ENCODE measurements at places on chromosomes 4 and X. TPM values are rescaled to one million over a fixed set of nuclear protein-coding genes. Genes with fewer than 3 reads are reported as not detected.

- DNase-seq = no peak
Observed at GRCh38 chr4:113758372-113758771, 3.2 kb downstream of the CAMK2D start.

DNA sequence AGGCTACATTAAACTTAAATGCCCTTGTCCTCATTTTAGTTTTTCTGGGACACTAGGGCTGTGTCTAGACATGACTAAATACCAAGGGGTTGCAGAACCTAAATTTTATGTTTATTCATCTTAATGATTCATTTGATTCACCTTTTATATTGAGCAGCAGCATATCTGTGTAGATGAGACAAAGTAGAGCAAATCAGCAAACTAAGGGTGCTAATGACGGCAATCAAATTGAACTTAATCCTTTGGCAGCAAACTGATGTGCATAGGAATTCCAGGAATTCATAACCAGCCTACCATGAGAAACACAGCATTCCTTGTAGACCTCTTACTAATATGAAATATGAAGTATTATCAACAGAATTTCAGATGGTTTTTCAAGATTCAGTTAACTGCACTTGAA is 25.1 kb downstream of the EPHA5 start:
- no peak for DNase-seq

- DNase-seq = peak; percentile 93
Observed at GRCh38 chr4:156778606-156779005, 193.0 kb downstream of the PDGFC start.

- no peak for DNase-seq
Observed at GRCh38 chr4:153421941-153422340, 44.2 kb upstream of the TMEM131L start.

CNGA1 gene
- not detected for total RNA-seq

Measured in fibroblast of lung (primary cell).